ENCODE measurements at places on chromosomes 2 and 18.

DNA sequence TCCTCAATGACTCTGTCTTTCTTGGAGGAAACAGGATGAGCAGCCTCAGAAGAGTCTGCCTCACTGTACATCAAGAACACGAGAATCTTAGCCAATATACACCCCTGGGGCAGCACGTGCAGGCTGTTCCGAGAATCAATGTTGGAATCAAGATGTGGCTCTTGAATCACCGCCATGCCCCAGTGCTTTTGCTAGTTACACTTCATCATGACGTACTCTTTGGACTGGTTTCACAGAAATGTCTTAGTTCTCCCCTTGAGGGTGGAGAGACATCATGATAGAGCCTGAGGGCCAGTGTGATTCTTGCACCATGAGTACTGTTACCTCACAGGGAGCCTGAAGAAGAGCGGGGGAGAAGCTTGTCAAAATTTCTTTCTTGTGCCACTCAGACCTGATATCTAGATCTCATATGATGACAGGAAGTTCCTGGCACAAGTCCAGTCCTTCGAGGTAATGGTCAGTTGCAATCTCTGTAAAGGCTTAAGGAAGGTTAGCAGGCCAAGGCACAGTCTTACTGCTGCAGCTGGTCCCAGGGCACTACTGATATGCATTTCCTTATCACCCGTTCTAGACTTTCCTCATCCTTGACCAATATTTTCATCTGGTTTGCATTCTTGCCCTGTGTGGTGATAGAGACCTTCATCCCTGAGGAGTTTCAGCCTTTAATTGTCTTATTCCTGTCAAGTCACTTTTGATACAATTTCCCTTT is 28.2 kb upstream of the STAT4 start:
- no peak for DNase-seq

DNA sequence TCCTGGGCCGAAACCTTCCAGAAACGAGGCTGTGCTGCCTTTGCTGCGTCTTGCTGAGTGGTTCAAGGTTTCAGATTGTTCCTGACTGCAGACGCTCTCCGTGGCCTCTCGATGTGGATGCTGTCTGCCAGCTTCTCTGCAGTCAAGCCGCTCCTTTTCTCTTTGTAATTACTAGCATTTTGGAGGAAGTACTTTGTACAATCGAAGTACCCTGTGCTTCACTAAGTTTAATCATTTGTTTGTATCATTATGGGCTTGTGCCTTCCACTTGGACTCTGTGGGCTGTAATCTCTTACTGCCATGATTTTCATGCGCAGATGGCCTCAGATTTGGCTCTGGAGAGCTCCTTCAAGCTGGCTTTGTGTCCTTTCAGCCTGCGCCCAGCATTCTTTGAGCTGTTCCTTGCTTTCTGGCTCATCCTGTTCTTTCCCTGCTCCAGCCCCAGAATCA is 49.3 kb downstream of the TRAF3IP1 start:
- no peak for DNase-seq

DNA sequence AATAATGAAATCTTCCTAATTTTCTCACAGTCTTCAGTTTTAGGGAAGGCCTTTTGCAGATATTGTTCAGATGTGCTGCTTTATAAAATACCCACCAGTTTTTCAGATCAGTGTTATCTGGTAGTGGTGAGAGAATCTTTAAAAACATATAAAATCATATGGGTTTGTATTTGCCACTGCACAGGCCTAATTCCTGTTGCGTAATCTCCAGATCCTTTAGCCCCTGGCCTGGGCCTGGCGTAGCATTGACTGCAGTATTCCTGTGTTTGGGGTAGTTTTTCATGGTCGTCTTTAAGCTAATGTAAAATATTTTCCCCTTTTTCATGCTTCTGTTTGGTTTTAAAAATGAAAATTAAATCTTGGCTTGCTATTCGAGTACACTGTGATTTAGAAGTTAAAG is 43.2 kb downstream of the TSHZ1 start:
- DNase-seq, result no peak

- no peak for DNase-seq
Measured at GRCh38 chr2:54122171-54122935, 6.9 kb downstream of the ACYP2 start.

- no peak for DNase-seq
Measured at GRCh38 chr2:206520450-206520849, 77.1 kb downstream of the ADAM23 start.

- no peak for DNase-seq
Measured at GRCh38 chr2:238502088-238502810, 75.5 kb downstream of the ASB1 start.

GRCh38 chr18:48274301-48274700 is 134.9 kb downstream of the ZBTB7C start:
- no peak for DNase-seq

DNA sequence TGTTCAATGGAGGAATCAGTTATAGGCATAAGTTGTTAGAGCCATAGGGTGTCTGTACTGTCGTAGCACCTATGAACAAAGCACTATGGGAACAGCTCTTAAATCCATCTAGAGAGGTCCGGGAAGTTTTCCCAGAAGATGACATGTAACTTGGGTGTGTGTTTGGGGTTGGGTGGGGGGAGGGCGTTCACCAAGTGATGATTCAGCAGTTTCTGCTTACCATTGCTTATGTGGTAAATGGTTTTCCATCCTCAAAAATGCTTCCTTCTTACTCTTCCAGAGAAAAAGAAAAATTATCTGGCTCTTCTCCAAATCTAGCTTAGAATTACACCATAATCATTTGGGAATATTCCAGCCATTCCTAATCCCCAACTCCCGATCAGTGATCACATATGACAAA is 361.1 kb upstream of the ZNF521 start:
- DNase-seq, result no peak

GRCh38 chr2:214088536-214088935 is 322.3 kb upstream of the VWC2L start:
- DNase-seq, result no peak

GRCh38 chr2:232406556-232407310 is at the start of gene ALPG:
Gene ALPG (plus strand): TSS chr2:232406844. CDS start chr2:232406895, 51 bp downstream.
- DNase-seq, result no peak

GRCh38 chr2:3960106-3960505 is 256.7 kb downstream of the DCDC2C start:
- no peak for DNase-seq

DNA sequence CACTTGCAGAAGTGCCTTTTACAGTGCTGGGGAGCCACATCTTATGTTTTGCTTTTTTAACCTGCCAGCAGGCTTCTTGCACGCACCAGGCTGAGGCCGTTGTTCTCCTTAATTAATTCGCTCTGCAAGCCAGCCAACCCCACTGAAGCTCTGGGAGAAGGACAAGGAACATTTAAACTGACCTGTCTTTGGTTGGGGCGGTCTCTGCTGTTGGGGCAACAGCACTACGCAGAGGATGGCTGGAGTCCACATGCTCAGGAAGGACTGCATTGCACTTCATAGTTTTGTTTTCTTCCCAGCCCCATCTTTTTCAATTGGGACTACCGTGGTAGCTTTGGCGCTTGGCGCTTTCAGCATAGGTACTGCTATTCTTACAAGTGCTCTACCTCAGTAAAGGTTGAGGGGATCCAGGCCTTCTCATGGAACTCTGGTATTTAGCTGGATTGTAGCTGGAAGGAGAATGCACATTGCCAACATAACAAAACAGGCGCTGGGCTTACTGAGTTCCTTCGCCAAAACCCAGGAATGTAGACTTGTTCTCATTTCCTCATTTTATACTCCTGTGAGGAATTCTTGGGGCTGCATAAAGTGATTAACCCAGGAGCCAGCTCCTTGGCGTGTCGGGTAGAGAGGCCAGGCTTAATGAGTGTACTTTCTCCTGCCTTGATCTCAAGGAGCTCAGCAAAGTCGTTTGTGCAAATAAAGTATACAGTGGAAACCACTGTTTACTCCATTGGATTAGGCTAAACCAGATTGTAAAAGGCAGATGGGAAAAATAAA is 146.2 kb downstream of the PRKCE start:
- no peak for DNase-seq

- no peak for DNase-seq
Measured at GRCh38 chr2:40439473-40439872, 12.4 kb downstream of the SLC8A1 start.

DNA sequence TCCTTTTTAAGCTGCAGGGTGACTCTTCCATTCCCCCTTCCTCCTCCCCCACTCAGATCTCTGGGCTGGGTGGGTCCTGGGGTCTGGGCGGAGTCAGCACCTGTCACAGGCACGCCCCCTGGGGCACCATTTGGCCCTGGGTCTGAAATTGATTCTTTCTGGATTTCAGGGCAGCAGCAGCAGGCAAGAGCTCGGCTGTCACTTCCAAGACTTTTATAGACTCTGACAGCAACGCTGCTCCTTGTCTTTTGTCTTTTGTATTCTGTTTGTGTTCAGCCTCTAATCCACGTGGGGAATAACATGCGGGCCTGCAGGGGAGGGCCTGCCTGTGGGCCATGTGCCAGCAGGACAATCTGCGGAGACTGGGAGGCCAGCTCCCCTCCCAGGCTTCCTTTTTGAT is 3.9 kb downstream of the BOD1L2 start:
- DNase-seq, result no peak

GRCh38 chr2:186995092-186995491 is 146.1 kb upstream of the ZSWIM2 start:
- no peak for DNase-seq

DNA sequence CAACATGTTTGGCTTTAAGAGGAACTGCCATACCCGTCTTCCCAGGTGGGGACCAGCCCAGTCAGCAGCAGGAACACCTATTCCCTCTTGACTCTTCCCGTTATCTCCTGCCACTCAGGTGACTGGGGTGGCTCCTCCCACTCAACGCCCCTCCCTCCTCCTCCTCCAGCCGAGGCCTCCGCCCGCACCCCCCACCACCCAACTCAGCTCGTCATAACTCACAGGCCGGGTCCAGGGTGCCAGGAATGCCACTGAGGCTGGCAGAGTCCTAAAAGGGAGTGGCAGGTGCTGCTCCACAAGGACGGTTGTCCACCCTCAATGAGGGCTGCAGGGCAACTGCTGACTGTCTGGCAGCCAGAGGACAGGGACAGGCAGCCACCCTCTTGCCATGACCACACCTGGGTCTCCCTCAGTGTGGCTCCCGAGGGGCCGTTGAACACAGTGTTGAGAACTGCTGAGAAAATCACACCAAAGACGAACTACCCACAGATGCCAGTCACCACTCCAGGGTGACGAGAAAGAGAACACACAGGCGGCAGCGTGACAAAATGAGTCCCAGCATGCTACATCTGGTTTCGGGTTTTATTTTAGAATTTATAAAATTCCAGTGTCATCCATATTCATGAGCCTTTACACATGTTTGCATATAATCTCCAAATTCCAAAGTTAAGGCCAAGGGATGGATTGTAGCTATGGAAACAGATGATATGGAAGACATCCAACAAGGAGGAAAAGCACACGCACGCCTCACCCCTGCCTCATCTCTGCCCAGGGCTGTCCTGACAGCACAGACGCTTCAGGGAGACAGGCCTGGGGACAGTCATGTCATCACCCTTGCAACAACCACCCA is 38.5 kb downstream of the ANO7 start:
- no peak for DNase-seq

- no peak for DNase-seq
Measured at GRCh38 chr18:30889519-30890301, 152.8 kb downstream of the DSC3 start.

- DNase-seq, result no peak
Measured at GRCh38 chr2:49028101-49028500, 126.2 kb downstream of the FSHR start.

GRCh38 chr2:171287036-171287571 is 126.4 kb upstream of the TLK1 start:
- DNase-seq, result no peak

DNA sequence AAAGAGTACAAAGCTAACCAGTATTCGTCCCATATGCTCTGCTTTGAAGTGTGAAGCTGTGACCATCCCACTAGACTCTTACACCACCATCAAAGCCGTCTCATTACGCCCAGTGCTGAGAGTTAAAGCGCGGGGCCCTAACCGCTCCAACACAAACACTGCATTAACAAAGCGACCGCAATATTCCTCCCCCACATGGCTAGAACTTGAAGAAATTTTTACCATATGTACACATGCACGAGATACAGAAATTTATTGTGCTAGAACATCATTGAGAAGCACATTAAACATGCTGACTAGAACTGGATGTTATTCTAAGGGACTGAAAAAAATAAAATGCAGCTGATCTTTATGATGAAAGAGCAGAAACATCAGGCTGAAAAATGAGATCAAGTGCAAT is 20.5 kb downstream of the FTCDNL1 start:
- no peak for DNase-seq

DNA sequence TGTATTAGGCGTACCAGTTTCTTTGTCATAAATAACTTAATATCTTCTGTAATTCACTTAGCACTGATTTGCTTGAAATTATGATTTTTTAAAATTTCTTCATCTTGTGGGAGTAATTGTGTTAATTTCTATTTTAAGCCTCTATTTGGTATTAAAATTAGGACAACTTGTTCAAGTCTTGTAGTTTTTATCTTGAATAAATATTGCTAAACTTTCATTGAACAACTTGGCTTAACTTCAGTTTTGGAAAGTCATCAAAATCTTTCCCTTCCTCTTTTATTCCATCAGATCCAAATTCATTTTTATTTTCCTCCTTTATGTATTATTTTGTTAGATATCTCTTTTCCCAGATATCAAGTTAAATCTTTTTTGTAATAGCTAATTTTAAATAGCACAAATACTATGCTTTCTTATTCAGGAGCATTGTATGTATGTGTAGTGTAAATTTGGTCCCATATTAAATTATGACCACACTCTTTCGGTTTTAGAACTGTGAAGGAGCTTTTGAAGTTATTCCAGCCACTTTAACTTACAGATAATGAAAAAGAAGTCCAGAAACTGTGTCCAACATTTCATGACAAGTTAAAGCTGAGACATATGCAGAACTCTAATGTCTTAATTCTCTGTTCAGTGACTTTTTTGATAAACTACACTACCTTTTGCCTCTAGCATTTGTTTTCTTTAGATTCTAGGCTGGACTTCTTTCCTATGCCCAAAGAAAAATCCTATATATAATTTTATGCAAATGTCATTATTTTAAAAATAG is 31.7 kb upstream of the NT5C1B start:
- DNase-seq, result no peak

GRCh38 chr2:139613264-139613663 is 833.1 kb upstream of the NXPH2 start:
- no peak for DNase-seq

- DNase-seq, result no peak
Measured at GRCh38 chr2:119753041-119753929, 6.4 kb upstream of the PTPN4 start.

DNA sequence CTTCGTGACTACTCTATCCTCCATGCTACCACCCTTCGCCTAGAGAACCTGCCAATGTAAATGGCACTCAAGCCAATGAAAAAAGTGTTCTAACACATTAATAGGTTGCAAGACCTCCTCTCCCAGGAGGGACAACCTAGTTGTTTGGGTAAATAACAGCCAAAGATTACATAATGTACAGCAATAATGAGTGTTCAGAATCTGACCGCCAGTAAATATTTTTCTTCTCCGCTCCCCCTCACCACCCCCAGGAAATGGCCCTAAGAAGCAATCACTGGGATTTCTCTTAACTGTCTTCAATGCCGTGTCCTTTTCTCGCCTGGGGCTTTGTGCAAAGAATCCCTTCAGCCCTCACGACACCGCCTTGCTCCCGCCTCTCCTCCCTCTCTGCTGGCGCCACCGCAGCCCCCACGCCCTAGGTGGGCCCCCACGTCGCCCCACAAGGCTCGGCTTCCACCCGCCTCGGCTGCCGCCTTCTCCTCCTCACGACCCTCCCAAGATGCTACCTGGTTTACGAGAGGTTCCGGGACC is 458 bp downstream of the HYCC2 start:
- no peak for DNase-seq

- no peak for DNase-seq
Measured at GRCh38 chr2:112140205-112140802, 2.1 kb downstream of the FBLN7 start.

Measured in NCI-H1048 (cell line).